ENCODE measurements at places on chromosomes 16 and 17.
A peak's percentile ranks its signal among the peaks of the same experiment; 100 is the strongest.

- H3K27ac ChIP-seq, result peak overlapping the region; percentile 97
- DNase-seq, result no peak
- peak overlapping the region; percentile 96 for H3K4me3 ChIP-seq
- H3K4me1 ChIP-seq, result peaks cover 16% of the 10 kb centered on the region
- H3K36me3 ChIP-seq, result peaks cover 13% of the 10 kb centered on the region
- H3K27me3 ChIP-seq, result peaks cover 8% of the 10 kb centered on the region
Measured at GRCh38 chr17:3845291-3845620, 790 bp downstream of the NCBP3 start.

GRCh38 chr16:71218306-71218963, 12.1 kb downstream of the HYDIN start:
- no peak overlapping the region for H3K27ac ChIP-seq
- H3K27me3 ChIP-seq, result peaks cover 29% of the 10 kb centered on the region
- no peak overlapping the region for H3K4me3 ChIP-seq
- H3K4me1 ChIP-seq, result peaks cover 7% of the 10 kb centered on the region
- DNase-seq, result no peak
- H3K36me3 ChIP-seq, result no peaks in the 10 kb centered on the region

DNA sequence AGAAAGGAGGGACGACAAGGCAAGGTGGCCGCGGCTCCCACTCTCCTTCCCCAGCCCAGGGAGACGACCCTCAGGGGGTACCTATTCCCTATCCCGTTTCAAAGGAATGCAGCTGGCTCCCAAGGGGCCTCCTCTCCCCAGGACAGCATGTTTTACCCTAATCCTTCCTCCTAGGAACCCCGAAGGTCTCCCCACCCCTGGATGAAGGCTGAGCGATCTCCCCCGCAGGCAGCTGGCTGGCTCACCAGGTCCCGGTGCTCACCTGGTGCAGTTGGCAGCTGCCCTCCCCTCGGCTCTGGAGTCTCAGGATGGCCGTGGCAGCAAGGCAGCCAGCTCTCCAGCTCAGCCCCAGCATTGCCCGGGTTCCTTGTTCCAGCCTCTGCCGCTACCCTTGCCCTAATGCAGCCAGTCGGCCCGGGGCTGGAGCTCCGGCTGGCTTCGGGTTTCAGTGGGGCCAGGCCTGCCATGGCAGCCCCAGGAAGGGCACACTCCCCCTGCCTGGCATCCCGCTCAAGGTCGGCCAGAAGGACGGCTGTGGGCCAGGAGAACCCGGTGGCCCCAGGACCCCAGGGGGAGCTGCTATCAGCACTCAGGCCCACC, 4.6 kb downstream of the CLUH start:
- DNase-seq, result no peak
- H3K36me3 ChIP-seq, result no peaks in the 10 kb centered on the region
- H3K4me3 ChIP-seq, result no peak overlapping the region

DNA sequence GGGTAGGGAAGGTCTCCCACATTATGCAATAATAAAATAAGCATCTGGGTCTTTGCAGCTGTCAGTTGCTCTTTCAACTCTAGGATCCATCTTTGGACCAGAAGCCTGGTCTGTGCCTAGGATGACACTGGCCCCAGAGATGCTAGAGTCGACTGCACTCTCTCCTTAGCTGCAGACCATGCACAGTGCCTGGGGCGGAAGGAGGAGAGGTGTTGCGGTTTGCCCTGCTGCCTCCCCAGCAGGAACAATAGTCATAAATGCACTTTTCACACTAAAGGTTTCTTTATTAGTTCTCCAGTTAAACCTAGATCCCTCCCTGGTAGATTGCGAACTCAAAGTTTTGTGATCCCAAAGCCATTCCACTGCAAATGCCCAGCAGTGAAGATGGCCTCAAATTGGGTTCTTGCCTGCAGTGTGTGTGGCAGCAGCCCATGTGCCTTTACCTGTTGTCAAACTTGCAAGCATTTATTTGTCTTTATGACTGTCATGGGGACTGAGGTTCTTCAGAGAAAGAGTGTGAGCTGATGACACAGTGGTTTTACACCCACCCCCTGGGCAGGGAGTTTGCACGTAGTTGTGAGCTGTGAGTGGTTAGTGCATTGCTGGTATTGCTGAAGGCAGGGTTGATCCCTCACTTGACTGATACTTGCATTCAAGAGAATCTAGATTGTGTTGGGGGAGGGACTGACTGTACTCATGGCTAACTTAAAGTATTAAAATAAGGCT, 10.3 kb downstream of the ATXN1L start:
- no peaks in the 10 kb centered on the region for H3K27me3 ChIP-seq
- no peaks in the 10 kb centered on the region for H3K4me1 ChIP-seq
- H3K27ac ChIP-seq, result no peak overlapping the region
- no peak for DNase-seq
- H3K4me3 ChIP-seq, result no peak overlapping the region

- no peak overlapping the region for H3K27ac ChIP-seq
- H3K36me3 ChIP-seq, result no peaks in the 10 kb centered on the region
- no peak for DNase-seq
Measured at GRCh38 chr16:22162656-22163009, 327 bp downstream of the SDR42E2 start.

- no peak overlapping the region for H3K4me3 ChIP-seq
- peaks cover 25% of the 10 kb centered on the region for H3K4me1 ChIP-seq
- no peak overlapping the region for H3K27ac ChIP-seq
- peaks cover 2% of the 10 kb centered on the region for H3K27me3 ChIP-seq
Measured at GRCh38 chr16:65809627-65810026, 556.9 kb upstream of the CDH5 start.

GRCh38 chr16:24611310-24611709, 71.9 kb downstream of the RBBP6 start:
- no peak for DNase-seq
- peaks cover 48% of the 10 kb centered on the region for H3K27me3 ChIP-seq

DNA sequence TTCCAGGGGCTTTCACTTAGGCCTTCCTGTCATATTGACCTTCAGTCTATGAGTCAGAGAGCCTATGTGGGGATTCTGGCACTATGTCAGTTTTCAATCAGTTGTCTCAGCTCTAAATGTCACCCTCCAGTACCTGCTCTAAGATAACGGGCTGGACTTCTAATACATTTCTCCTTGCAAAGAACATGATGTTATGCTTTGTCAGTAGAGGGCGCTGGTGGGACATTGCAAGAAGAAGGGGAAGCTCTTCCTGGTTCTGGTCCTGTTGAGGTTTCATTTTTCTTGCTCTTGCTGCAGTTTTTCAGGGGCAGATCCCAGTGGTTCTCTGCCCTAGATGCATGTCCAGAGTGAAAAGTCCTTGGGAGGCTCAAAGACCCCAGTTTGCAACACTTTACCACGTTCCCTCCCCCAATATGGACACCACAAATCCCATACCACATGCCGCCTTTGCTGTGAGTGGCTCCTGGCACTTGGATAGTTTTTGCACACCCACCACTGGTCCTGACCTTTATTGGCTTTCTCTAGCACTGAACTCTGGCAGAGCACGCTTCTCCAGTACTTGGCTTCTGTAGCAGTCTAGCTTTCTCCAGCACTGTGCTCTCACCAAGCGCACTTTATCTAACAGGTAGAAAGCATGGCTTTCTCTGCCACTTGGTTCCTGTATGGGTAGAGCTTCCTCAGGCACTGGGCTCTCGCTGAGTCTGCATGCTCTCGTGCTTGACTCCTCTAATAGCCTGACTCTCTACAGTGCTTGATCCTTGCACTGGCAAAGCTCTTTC, 49.0 kb downstream of the BCL7C start:
- no peaks in the 10 kb centered on the region for H3K4me1 ChIP-seq
- peak; percentile 48 for DNase-seq
- peaks cover 9% of the 10 kb centered on the region for H3K36me3 ChIP-seq
- H3K27me3 ChIP-seq, result no peaks in the 10 kb centered on the region
- H3K27ac ChIP-seq, result peak overlapping the region; percentile 49
- no peak overlapping the region for H3K4me3 ChIP-seq

DNA sequence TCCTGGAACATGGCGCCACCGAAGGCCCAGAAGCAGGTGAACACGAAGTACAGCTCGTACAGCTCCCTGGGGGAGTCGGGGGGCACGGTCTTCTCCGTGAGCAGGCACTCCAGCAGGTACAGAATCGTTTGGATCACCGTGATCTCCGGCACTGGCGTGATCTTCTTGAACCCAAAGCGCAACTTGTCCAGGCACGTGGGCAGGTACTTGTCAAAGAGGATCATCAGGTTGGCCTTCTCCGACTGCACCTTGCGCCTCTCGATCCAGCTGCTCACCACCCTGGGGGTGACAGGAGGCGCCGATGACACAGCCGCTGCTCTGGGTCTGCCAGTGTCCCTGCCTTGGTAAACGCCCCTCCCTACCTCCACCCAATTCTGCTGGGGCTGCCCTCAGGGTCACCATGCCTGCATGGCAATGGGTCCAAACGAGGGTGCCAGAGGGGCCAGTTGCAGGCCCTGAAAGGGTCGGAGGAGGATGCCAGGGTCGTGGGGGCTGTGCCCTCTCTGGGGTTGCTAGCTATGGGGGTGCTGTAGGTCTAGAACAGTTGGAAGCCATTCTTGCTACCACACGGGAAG, 90.9 kb downstream of the DNAH17 start:
- peaks cover 5% of the 10 kb centered on the region for H3K4me1 ChIP-seq
- no peaks in the 10 kb centered on the region for H3K36me3 ChIP-seq
- no peak overlapping the region for H3K27ac ChIP-seq
- H3K27me3 ChIP-seq, result peaks cover 13% of the 10 kb centered on the region

DNA sequence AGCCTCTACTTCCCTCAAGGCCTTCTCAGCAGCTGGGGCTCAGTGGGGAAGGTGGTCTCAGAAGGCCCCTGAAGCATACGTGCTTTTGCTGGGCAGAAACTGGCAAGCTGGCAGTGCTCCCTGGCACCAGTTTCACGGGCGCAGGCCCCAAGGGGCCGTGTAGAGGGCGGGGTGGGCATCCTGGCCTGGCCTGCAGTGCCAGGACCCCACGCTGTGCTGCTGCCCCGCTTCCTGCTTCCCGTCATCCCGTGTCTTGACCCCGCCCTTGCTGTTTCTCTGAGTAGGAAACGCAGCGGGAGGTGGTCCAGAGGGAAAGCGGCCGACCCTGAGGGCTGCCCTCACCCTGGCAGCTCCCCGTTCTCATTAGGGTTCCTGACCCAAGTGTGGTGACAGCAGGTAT, 6.8 kb downstream of the CDK5R1 start:
- peaks cover 2% of the 10 kb centered on the region for H3K4me1 ChIP-seq
- H3K4me3 ChIP-seq, result no peak overlapping the region
- no peaks in the 10 kb centered on the region for H3K27me3 ChIP-seq
- no peak overlapping the region for H3K27ac ChIP-seq
- no peak for DNase-seq
- peaks cover 3% of the 10 kb centered on the region for H3K36me3 ChIP-seq

GRCh38 chr16:87201052-87201451, 116.1 kb downstream of the C16orf95 start:
- no peaks in the 10 kb centered on the region for H3K36me3 ChIP-seq
- no peak overlapping the region for H3K27ac ChIP-seq
- no peak for DNase-seq
- no peaks in the 10 kb centered on the region for H3K27me3 ChIP-seq
- H3K4me3 ChIP-seq, result no peak overlapping the region

Data from mesothelial cell of epicardium (in vitro differentiated cells).